Mucosa of gallbladder (tissue), 1 donor: ENCODE measurements at places on chromosomes 4 and X. TPM values are rescaled to one million over a fixed set of nuclear protein-coding genes. Genes with fewer than 3 reads are reported as not detected.

The CD99 gene
- total RNA-seq, result 268 TPM

GRCh38 chr4:159289682-159290081, 186.8 kb downstream of the RAPGEF2 start:
- no peak for DNase-seq

GRCh38 chr4:59728496-59728895, 1471.6 kb upstream of the ADGRL3 start:
- DNase-seq, result no peak

GRCh38 chrX:70001708-70002341, 47.9 kb downstream of the AWAT2 start:
- DNase-seq, result no peak

- no peak for DNase-seq
These were observed 22.8 kb downstream of the REELD1 start for GRCh38 chr4:146237092-146237491.
